ENCODE measurements at places on chromosomes 16 and 17. TPM values are rescaled to one million over a fixed set of nuclear protein-coding genes. Genes with fewer than 3 reads are reported as not detected.

LRRC37B gene
- 2.9 TPM for total RNA-seq

TBC1D3E gene
- total RNA-seq: not detected

WDR81 gene
- total RNA-seq: 10.1 TPM

LITAFD gene
- total RNA-seq: not detected

ZNF597 gene
- total RNA-seq: 1.4 TPM

TANC2 gene
- total RNA-seq: 28.0 TPM

CLEC19A gene
- not detected for total RNA-seq

CTRB2 gene
- 54,676 TPM for total RNA-seq

PPY gene
- total RNA-seq: 7.2 TPM

MYO1C gene
- total RNA-seq: 102 TPM

TBC1D3H gene
- not detected for total RNA-seq

ZNF213 gene
- total RNA-seq: 5.0 TPM

HLF gene
- total RNA-seq: 4.6 TPM

RNF227 gene
- total RNA-seq: 1.8 TPM
